GM10248 (cell line): ENCODE measurements at places on chromosomes 6 and 20.

DNA sequence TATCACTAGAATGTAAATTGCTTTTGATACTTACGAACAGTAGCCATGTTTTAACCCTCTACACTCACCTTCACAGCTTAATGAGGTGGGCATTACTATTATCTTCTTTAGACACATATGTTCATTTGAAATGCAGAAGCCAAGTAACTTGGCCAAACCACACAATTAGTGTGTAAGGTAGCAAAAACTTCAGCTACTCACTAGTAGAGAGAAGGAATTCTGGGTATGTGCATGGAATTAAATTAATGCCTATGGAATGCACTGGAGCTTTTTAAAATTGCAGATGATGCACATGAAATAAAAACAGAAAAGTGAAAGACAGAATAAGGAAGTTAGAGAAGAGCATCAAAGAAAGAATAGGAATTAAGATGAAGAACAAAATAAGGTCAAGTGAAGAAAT is 494.0 kb downstream of the ADGRB3 start:
- no peak for DNase-seq

DNA sequence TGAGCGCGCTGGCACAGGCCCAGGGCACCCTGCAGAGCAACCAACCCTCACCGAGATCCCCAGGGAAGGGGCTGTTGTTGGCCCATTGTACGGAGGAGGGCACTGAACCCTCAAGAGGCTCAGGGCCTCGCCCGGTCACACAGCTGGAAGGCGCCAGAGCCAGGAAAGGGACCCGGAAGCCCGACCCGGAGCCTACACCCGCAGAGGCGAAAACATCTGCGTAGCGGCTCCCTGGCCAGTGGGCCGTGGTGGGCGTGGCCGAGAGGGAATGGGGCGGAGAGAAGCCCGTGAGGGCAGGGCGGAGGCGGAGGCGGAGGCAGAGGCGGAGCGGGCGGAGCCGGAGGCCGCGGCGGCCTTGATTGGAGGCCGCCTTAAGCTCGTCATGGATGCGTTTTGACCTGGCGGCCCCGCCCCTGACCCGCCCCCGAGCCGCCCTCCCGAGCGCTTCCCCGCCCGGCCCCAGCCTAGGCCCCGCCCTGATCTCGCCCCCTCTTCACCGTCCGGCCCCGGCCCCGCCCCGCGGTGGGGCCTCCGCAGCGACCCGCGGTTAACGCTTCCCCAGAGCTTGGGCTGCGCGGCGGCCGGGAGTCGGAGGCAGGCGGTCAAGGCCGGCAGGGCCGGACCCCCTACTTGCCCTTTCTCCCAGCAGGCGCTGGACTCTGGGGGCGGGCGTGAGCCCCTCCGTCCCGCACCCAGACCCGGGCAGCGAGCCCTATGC is 2.1 kb upstream of the MRGBP start:
- peak; percentile 96 for DNase-seq

GRCh38 chr6:24584382-24584720 is 61.6 kb downstream of the KIAA0319 start:
- no peak for DNase-seq

- DNase-seq: peak; percentile 52
Observed at GRCh38 chr6:79077715-79078074, 359 bp downstream of the PHIP start.

GRCh38 chr6:111121789-111122350 is 34.6 kb downstream of the SLC16A10 start:
- DNase-seq: no peak

GRCh38 chr20:58344741-58345140 is 35.2 kb downstream of the RAB22A start:
- no peak for DNase-seq

GRCh38 chr20:37573626-37574198 is 46.0 kb upstream of the BLCAP start:
- no peak for DNase-seq

DNA sequence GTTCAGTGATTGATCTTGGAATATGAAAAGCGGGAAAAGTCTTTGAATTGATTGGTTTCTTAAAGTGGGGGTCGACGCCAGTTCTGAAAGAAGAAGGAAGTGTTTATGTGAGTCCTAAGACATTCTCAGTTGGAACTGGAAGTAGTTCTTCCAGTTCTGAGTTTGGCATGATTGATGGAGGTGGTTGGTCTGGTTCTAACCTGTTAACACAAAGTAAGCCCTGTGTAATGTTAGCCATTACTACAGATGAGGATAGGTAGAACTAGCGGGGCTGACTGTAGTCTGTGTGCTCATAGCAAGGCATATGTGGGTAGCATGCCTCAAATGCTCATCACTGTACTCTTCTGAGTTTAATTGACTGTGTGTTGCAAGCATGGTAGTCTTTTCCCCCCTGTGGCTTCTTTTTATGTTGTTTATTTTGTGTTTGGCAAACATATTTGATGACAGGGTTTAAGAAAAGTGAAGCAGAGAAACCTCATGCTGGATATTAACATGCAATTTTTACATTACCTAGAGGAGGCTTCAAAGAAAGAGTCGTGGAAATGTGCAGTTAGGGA is 24.9 kb downstream of the CITED2 start:
- DNase-seq: no peak

- peak; percentile 51 for DNase-seq
Observed at GRCh38 chr20:61886721-61887595, 178.7 kb downstream of the TAF4 start.

DNA sequence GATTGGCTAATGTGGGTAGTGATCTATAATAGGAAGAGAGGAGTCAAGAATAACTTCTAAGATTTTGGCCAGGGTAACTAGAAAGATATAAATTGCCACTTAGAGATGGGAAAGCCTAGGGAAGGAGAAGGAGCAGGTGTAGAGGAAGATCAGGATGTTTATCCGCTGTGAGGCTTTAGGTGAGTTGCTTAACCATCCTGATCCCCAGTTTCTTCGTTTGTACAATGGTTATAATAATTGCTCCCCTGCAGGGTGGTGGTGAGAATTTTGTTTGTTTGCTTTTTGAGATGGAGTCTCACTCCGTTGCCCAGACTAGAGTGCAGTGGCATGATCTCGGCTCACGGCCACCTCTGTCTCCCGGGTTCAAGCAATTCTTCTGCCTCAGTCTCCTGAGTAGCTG is 2.4 kb upstream of the MYMX start:
- DNase-seq: no peak

DNA sequence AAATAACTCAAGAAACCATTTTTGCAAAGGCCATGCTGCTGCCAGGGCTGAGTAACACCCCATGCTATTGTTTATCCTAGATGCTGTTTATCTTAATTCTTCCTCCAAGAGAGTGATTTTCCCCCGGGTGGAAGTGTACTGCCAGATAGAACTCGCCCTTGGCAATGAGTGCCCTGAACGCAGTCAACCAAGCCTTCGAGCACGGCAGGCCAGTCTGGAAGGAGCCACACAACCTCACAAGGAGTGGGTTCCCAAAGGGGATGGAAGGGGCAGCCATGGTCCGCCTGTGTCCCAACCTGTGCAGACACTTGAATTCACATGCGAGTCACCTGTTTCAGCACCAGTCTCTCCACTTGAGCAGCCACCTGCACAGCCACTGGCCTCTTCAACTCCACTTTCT is 31.9 kb downstream of the PNPLA1 start:
- no peak for DNase-seq

GRCh38 chr6:101401171-101401570 is 7.7 kb downstream of the GRIK2 start:
- no peak for DNase-seq

DNA sequence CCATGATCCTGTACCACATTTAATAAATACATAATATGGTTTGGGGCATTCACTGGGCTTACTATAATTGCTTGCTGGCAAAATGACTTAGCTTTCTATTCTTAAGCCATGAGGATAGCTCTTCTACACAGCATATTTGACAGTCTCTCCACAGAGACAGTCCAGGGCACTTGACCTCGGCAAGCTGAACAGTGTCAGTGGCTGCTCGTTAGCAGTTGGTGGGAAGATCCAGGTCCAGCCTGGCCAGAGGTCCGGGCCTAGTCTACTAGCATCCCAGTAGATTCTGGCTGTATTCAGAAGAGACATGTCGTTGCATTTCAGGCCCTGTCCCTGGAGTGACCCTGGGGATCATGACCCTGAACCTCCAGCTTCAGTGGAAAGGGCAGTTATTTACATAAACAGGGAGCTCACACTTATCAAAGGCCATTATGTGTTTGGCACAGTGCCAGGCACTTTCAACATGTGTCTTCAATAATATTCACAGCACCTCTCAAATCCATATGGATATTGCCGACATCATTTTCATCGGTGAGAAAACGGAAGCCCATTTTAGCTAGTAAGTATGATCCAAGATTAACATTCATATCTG is 139.0 kb downstream of the IMPG1 start:
- no peak for DNase-seq

DNA sequence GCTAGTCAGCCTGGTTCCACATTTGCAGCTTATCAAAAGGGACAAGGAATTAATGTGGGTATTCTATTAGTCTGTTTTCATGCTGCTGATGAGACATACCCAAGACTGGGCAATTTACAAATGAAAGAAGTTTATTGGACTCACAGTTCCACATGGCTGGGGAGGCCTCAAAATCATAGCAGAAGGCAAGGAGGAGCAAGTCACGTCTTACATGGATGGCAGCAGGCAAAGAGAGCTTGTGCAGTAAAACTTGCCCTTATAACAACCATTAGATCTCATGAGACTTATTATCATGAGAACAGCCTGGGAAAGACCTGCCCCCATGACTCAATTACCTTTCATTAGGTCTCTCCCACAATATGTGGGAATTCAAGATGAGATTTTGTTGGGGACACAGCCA is 689.1 kb upstream of the MARCKS start:
- DNase-seq: no peak

GRCh38 chr6:144279484-144280150 is 5.5 kb upstream of the UTRN start:
- DNase-seq: no peak

DNA sequence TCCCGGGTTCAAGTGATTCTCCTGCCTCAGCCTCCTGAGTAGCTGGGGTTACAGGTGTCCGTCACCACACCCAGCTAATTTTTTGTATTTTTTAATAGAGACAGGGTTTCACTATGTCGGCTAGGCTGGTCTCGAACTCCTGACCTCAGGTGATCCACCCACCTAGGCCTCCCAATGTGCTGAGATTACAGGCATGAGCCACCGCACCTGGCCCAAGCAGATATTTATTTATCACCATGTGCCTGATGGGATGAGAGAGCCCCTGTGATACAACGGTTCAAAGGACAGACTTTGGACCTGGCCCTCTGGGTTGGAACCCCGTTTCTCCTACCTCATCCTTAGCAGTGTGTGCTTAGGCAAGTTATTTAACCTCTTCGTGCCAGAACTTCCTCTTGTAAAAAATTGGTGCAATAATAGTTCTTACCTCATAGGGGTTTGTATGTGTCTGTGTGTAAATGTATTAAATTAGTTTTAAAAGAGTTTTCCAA is 19.2 kb upstream of the STK38 start:
- no peak for DNase-seq

DNA sequence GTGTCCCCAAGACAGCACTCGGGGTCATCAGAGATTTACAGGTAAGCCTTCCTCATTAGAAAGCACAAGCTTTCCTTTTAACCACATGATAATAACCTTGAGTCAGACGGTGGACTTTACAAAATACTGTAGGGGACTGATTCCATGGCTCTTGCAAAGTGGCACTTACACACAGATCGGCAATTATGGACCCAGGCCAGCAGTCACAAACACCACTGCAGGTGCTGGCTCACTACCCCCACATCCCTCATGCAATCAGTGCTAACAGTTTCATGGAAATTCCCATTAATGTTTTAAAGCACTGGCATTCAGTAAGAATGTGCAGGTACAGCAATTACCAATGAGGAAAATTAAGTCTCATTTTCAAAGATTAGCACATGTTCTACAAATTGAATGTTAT is 516.5 kb downstream of the PRKN start:
- DNase-seq: no peak

DNA sequence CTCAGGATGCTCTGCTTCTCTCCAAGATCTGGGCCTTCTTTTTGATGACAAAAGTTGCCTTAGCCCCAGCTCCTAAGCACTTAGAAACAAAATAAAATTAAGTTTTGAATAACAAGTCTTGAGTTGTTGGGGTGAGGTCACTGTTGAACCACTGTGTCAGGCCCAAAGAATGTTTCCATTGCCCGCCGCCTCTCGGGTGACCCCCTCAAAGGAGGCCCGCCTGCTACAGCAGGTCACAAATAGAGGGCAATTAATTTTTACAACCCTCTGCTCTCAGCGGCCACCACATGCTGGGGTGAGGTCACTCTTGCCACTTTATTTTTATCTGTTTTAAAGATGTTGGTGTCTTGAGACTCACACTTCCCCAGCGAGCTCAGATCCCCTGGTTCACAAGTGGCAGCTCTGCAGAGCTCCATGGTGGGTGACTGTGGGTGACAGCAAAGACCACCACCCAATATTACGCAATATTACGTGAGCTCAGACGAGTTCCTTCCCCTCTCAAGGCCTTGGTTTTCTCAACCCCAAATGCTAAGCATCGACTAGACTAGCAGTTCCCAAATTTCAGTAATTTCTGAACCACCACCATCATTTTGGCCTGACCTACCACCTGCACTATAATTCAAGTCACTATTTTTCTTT is 247.7 kb upstream of the PMEPA1 start:
- no peak for DNase-seq

- DNase-seq: no peak
Observed at GRCh38 chr20:39161900-39162299, 199.8 kb downstream of the DHX35 start.

DNA sequence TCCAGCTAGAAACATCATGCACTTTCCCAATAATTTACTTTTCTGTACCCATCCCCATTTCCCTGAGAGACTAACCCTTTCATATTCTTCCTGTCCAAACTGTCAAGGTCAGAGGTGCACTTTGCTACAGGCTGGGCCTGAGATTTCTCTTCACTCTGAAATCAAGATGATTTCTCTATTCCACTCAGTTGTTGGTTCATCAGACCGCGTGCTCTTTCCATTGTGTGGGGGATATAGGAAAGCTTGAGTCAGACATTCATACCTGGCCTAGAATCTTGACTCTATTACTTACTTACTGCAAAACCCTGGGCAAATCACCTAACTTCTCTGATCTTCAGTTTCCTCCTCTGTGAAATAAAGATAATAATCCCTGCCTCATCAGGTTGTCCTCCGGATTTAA is 4.7 kb upstream of the ZDHHC14 start:
- DNase-seq: no peak

GRCh38 chr20:36441416-36441815 is 99.9 kb upstream of the MYL9 start:
- DNase-seq: no peak

- no peak for DNase-seq
Observed at GRCh38 chr6:69601132-69601531, 195.7 kb downstream of the LMBRD1 start.

DNA sequence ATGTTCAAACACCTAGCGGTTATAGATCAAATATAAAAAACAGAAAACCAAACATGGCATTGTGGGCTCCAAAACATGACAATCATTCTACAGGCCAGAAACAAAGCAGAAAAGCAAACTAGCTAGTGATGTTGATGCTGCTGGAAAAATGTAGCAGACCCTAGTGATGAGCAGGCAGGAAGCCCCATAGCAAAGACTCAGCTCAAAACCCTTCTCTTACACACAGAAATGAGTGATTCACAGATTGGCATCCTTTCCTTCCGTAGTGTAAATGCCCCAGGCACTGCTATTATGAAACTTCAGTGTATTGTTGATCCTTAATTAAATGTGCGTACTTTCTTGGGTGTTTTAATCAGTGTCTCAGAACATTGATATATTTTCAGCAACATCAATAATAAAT is 425.1 kb downstream of the UTRN start:
- no peak for DNase-seq
